ENCODE measurements at places on chromosomes 6 and 20.

DNA sequence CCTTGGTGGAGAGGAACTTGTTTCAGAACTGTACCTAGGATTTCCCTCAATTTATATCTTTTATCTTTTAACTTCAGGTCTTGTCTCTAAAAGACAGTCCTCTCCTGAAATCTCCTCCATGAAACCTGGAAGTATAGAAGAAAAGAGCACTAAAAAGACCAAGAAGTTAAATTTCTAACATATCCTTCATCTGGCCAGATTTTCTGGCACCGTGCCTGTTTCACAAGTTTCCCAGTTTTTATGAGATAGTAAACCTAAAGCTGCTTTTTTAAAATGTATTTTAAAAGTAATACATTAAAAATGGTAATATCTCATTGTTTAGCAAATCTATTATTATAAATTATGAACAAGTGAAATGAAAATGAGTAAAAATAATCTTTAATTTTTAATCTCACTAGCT is 348.3 kb upstream of the RSPO3 start:
- no peaks in the 10 kb centered on the region for H3K36me3 ChIP-seq
- no peaks in the 10 kb centered on the region for H3K4me1 ChIP-seq
- H3K27me3 ChIP-seq, result peaks cover 91% of the 10 kb centered on the region
- DNase-seq, result peak; percentile 10

DNA sequence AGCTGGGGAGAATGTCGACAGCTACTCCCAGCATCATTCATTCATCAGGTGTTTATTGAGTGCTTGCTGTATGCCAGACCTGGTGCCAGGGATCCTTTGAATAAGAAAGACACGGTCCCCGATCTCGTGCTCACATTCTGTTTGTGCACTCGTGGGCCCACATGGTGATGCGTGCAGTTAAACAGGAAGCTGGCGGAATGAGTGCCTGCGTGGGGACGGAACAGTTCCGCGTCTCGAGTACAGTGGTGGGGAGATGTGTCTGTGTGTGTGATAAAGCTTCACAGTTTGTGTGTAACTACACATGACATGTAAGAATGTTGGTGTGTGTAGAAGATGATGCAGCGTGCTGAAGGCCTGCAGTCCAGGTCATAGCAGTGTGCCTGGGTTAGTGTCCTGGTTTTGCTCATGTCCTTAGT is 6.5 kb downstream of the RBM38 start:
- H3K27me3 ChIP-seq, result no peaks in the 10 kb centered on the region
- no peaks in the 10 kb centered on the region for H3K4me1 ChIP-seq

DNA sequence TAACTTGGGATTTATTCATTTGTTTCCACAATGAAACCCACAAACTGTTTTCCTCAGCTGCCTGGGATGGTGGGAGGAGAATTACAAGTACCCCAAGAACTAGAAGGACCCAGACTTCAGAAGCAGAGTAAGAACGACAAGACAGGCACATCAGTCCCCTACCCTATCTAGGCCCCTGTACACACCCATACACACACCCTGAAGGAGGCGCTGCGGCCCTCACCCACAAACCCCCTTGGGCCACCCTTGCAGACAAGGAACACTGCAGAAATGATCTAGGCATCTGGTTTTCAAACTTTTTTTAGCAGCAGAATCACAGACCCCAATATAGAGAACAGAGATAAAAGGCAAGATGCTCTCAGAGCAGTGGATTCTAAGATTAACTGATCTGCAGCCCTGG is 55.0 kb downstream of the TRERF1 start:
- H3K4me1 ChIP-seq, result peaks cover 44% of the 10 kb centered on the region
- no peaks in the 10 kb centered on the region for H3K27me3 ChIP-seq
- H3K27ac ChIP-seq, result no peak overlapping the region
- H3K4me3 ChIP-seq, result no peak overlapping the region

- no peak overlapping the region for H3K27ac ChIP-seq
- H3K27me3 ChIP-seq, result no peaks in the 10 kb centered on the region
- no peaks in the 10 kb centered on the region for H3K36me3 ChIP-seq
- no peaks in the 10 kb centered on the region for H3K4me1 ChIP-seq
Measured at GRCh38 chr6:21423106-21423854, 170.3 kb upstream of the SOX4 start.

GRCh38 chr6:125477844-125478243 is 176.1 kb upstream of the HDDC2 start:
- no peak overlapping the region for H3K4me3 ChIP-seq
- no peak overlapping the region for H3K27ac ChIP-seq
- no peak for DNase-seq
- H3K36me3 ChIP-seq, result no peaks in the 10 kb centered on the region
- H3K4me1 ChIP-seq, result no peaks in the 10 kb centered on the region

- no peaks in the 10 kb centered on the region for H3K27me3 ChIP-seq
- H3K36me3 ChIP-seq, result no peaks in the 10 kb centered on the region
- peaks cover 11% of the 10 kb centered on the region for H3K4me1 ChIP-seq
- H3K27ac ChIP-seq, result peak overlapping the region; percentile 98
- peak; percentile 22 for DNase-seq
- H3K4me3 ChIP-seq, result peak overlapping the region; percentile 79
Measured at GRCh38 chr6:79079561-79080041, 1.5 kb upstream of the PHIP start.

GRCh38 chr20:15242773-15243172 is 905.4 kb upstream of the FLRT3 start:
- no peaks in the 10 kb centered on the region for H3K4me1 ChIP-seq
- no peak for DNase-seq
- no peaks in the 10 kb centered on the region for H3K36me3 ChIP-seq
- H3K27ac ChIP-seq, result no peak overlapping the region
- no peak overlapping the region for H3K4me3 ChIP-seq
- no peaks in the 10 kb centered on the region for H3K27me3 ChIP-seq

DNA sequence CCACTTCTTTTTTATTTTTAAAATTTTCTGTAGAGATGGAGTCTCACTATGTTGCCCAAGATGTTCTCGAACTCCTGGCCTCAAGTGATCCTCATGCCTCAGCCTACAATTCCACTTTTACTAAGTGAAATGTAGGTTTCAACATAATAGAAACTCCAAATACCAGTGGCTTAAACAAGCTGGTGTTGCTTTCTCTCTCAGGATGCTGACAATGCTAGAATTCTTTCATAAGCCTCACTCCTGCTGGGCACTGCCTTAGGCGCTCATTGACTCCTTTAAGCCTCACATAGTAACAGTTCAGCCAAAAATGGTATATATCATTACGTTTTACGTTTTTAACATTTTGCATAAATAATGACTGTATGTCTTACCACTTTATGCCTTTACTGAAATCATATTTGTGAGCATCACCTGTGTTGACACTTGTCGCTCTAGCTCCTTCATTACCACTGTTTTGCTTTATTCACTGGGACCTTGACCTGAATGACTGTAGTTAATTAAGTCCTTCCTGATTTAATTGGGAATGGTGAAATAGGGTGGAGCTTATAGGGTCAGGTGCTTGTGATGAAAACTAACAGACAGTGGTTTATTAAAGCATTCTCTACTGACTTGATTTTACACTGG is 3.9 kb upstream of the CST9 start:
- H3K4me1 ChIP-seq, result no peaks in the 10 kb centered on the region
- H3K36me3 ChIP-seq, result no peaks in the 10 kb centered on the region
- H3K27me3 ChIP-seq, result no peaks in the 10 kb centered on the region
- no peak overlapping the region for H3K27ac ChIP-seq
- H3K4me3 ChIP-seq, result no peak overlapping the region
- DNase-seq, result no peak

DNA sequence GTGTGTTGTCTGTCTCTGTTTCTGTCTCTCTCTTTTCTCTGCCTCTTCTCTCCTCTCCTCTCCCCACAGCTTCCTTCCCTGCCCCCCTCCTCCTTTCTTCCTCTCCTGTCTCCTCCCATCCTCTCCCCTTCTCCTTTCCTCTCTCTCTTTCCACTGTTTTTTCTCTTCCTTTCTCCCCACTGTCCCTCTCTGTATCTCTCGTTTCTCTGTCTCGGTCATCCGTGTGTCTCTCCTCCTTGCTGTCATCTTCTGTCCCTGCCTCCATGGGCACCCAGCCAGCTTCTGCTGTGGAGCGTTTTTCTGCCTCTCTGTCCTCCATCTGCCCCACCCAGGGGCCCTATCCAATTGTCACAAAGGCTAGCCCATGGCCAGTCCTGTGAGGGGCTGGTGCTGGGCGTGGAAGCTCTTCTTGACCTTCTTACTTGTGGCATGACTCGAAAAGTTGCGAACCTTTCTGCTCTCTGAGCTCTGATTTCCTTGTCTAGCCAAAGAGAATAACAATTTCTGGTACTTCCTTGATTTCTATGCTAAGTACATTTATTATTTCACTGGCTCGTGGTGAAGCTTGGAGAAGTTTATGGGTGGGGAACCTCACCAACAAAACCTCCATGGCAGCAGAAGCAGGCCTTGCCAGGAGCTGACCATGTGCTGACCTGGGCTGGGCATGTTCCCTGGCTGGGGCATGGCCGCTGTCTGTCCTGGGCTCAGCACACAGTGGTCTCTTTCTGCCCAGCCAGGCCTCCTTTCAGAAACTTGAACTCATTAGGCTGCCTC is 69.3 kb downstream of the CEBPB start:
- H3K27me3 ChIP-seq, result no peaks in the 10 kb centered on the region
- peaks cover 27% of the 10 kb centered on the region for H3K4me1 ChIP-seq
- no peaks in the 10 kb centered on the region for H3K36me3 ChIP-seq
- no peak overlapping the region for H3K27ac ChIP-seq
- DNase-seq, result no peak

- H3K4me1 ChIP-seq, result peaks cover 7% of the 10 kb centered on the region
- peak overlapping the region; percentile 93 for H3K27ac ChIP-seq
- H3K4me3 ChIP-seq, result no peak overlapping the region
- DNase-seq, result peak; percentile 68
Measured at GRCh38 chr20:17611540-17612286, 41.8 kb downstream of the DSTN start.

DNA sequence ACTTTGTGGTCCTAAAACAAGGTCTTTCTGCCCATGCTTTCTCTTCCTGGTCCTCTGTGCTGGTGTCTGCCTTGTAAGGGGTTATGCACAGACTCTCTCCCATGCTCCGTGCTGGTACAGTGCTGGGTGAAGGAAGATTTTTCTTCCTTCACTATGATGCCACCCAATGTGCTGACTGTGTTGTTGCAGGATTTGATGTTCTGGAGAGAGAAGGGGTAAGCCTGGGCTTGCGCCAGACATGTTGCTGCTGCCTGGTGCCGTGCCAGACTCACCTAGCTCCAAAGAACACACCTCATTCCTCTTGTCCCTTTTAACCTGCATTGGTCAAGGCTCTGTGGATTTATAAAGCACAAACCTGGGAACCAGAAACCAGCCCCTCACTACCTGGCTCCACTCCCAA is 28.4 kb upstream of the ARMH2 start:
- H3K4me3 ChIP-seq, result no peak overlapping the region
- DNase-seq, result peak; percentile 64
- H3K36me3 ChIP-seq, result peaks cover 4% of the 10 kb centered on the region
- peaks cover 18% of the 10 kb centered on the region for H3K4me1 ChIP-seq
- no peaks in the 10 kb centered on the region for H3K27me3 ChIP-seq

DNA sequence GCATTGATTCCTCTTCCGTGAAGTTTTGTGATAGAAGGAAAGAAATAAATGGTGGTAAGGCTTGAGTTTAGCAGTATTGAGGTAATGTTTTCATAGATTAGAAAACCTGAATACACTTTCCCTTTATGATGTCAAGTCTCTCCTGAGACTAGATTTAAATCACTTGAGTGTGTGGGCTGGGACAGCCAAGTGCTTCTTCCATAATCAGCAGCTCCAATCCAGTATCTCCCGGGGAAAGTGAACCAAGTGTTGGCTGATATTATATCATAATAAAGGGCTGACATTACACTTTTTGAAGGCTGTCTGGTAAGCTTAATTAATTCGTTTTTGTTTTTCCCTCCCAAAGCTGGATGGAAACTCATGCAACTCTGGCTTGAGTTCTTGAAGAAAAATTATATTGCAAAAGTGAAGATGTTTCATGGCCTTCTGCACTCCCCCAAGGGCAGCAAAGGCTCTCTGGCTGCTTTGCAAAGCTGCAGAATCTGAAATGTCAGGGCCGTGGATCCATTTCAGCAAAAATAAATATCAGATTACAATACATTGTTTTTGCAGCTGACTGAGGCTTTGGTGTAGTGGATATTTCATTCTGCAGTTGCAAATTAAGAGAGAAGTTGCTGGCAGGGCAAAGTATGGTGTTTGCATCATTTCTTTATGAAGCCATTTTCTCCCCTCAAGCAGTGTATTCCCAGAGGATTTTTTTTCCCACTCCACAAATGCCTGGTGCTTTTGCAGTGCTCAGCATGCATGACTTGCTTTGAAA is 101.2 kb downstream of the MKKS start:
- H3K4me1 ChIP-seq, result peaks cover 6% of the 10 kb centered on the region
- no peaks in the 10 kb centered on the region for H3K36me3 ChIP-seq
- no peak overlapping the region for H3K27ac ChIP-seq
- H3K27me3 ChIP-seq, result no peaks in the 10 kb centered on the region
- peak; percentile 30 for DNase-seq

Data from MCF 10A (cell line).